Activated effector memory CD4-positive, alpha-beta T cell treated with Interleukin-2 at 50 U/mL for 16 hours (primary cell): ENCODE measurements at places on chromosomes 2 and 18.

- DNase-seq = no peak
Observed at GRCh38 chr2:119734047-119734446, 25.7 kb upstream of the PTPN4 start.

- DNase-seq = no peak
Observed at GRCh38 chr18:56460581-56460980, 177.8 kb downstream of the TXNL1 start.

GRCh38 chr2:47295981-47296635 lies 106.8 kb upstream of the MSH2 start:
- no peak for DNase-seq

DNA sequence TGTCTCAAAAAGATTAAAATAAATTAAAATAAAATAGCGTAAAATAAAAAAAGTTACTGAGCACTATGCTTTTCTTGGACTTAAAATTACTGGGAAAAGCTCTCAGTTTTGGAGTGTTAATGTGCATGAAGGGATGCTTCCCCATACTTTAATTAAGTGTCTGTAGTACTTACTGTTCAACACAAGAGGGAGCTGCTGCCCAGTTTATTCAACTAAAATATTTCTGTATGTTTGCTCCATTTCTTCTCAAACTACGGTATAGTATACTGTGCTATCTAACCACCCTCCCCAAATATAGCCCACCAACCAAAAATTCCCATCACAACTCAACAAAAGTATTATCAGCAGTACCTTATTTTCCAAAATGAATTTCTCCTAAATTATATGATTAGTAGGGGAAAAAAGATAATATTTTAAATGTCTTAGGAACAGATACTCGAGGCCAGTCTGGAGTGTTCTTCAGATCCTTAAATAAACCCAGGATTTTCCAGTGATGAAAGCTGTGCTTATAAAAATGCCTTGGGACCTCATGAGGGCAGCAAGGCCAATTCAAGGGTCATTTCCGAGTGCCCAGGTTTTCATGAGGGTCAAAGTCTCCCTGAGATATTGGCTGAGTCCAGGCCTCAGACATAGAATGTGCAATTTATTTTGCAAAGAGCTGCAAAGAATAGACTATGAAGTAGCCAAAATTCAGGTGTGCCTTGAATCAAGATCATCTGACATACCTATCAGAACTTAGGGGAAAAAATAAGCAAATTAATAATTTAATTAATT lies 64.1 kb downstream of the CHRNA1 start:
- no peak for DNase-seq

DNA sequence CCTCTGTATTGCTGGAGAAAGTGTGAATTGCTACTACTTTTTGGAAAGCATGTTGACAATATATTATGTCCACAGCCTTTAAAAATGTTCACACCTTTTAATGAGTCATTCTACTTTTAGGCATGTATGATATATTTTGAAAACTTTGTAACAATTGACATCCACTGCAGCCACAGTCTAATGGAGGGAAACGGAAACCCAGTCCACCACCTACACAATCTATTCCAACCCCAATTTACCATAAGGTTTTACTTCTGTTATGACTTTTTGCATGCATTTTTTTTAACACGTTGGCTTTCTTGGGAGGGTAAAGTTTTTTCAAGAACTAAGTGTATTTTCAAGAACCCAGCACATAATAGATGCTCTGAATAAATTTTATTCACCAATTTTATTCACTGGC lies 38.5 kb upstream of the ATP8B1 start:
- no peak for DNase-seq

DNA sequence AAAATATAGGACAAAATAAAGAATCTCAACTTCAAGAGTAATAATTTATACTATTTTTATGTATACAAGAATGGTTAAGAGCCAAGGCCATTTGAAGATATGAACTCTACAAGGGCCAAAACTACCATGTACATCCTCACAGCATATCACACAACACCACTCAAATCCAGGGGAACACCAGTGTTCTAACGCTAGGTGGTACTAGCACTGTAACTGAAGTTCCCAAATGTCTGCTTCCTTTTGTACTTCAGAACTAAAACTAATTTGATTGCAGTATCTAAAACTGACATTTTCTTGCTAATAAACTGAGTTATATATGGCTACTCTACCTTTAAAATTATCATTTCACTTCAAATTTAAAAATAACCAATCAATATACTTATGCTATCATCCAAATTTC lies 47.0 kb downstream of the REV1 start:
- no peak for DNase-seq

GRCh38 chr18:45637546-45638327 lies 22.5 kb downstream of the SLC14A2 start:
- no peak for DNase-seq

DNA sequence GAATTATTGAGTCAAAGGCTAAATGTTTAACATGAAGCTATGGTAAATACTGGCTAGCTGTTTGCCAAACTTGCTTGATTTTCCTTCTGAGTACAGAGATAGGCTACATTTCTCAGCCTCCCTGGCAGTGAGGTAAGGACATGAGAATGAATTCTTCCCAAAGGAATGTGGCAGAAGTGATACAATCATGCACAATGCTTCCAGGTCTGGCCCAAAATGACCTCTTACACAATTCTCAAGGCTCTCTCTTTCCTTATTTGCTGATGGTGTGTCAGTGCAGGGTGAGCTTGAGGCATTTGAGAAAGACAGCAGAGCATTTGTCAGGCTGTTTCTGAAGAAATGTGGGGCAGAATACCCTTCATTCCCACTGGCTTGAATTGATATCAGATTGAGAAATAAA lies 95.6 kb upstream of the NABP1 start:
- no peak for DNase-seq

DNA sequence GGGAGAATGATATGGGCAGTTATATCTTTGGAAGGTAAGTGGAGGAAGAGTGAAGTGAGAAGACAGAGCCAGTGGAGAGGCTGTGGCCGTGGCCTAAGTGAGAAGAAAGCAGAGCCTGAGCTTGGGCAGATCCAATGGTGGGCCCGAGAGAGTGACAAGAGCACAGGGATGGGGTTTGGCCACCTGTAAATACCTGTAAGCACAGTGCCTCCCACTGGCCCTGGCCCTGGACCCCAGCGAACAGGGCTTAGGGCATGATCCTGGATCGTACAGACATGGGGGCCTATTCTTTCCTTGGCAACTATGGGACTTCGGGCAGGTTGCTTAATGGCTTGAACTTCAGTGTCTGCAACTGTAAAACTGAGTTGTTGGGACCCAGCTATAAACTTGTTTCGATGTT lies 44.1 kb downstream of the MTCL1 start:
- no peak for DNase-seq

DNA sequence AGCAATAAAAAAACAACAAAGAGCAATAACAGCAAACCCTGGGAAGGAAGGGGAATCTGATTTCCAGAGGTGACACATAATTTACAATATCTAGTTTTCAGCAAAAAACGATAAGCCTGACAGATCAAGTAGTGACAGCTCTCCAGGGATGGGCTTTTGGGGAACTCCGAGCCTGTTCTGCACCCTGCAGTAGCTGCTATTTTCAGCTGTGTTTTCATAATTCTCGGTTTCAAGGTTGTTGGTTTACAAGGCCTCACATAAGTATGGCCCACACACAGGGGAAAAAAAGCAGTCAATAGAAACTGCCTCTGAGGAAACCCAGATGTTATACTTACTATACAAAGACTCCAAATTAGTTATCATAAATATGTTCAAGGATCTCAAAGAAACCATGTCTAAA lies 67.7 kb upstream of the CTLA4 start:
- no peak for DNase-seq

- no peak for DNase-seq
Observed at GRCh38 chr2:208570851-208571763, 164.5 kb downstream of the PTH2R start.

DNA sequence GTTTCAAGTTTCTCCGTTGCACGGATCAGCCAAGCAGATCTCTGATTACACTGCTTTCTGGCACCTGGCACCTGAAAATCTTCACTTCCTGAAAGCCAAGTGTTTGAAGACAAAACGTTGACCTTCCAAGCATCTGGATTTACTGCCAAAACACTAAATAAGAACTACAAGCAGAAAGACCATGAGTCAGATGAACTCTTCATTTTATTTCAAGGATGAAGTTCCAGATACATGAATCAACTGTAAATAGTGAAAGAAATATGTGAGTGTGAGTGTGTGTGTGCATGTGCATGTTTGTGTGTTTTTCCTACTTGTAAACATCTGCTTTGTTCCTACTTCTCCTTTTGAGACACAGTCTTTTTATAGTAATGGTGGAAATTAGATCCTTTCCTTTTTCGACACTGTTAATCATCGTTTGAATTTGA lies 60.0 kb upstream of the DTNA start:
- no peak for DNase-seq

DNA sequence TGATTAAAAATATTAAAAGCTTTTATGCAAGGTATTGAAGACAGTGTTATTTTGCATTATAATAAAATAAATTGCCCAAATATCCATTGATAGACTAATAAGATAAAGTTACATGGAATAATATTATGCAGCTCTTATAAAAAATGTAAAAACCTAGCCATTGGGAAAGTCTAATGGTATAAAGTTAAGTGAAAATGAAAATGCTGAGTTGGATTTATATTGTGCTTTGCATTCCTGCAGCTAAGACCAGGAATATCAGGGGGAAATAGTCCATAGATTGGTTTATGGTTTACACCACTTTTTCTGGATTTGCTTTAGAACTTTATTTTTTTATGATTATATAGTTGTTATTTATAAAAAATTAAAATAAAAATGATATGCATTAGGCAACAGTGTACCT lies 46.1 kb upstream of the LYPD6B start:
- no peak for DNase-seq
